Tongue (tissue), 3 donors: ENCODE measurements at places on chromosomes 7 and 10. TPM values are rescaled to one million over a fixed set of nuclear protein-coding genes. Genes with fewer than 3 reads are reported as not detected.

The KCP gene
- 0.72 TPM for total RNA-seq

The COL1A2 gene
- 4,115 TPM for total RNA-seq

The MEOX2 gene
- total RNA-seq = 53.2 TPM

The CDC14C gene
- total RNA-seq = not detected

The VWC2 gene
- 0.10 TPM for total RNA-seq

The ACTR3C gene
- total RNA-seq = 12.1 TPM

The TCERG1L gene
- total RNA-seq = 0.31 TPM

The GIMAP5 gene
- total RNA-seq = 23.8 TPM

The EIF4H gene
- 219 TPM for total RNA-seq

The SPOCK2 gene
- 8.3 TPM for total RNA-seq

- DNase-seq = peak; percentile 31
Measured at GRCh38 chr7:45033931-45034290, 33.9 kb downstream of the CCM2 start.

GRCh38 chr7:98178321-98178720 lies 32.9 kb upstream of the BHLHA15 start:
- peak; percentile 48 for DNase-seq

- no peak for DNase-seq
Measured at GRCh38 chr10:119450606-119451299, 91.8 kb downstream of the RGS10 start.

DNA sequence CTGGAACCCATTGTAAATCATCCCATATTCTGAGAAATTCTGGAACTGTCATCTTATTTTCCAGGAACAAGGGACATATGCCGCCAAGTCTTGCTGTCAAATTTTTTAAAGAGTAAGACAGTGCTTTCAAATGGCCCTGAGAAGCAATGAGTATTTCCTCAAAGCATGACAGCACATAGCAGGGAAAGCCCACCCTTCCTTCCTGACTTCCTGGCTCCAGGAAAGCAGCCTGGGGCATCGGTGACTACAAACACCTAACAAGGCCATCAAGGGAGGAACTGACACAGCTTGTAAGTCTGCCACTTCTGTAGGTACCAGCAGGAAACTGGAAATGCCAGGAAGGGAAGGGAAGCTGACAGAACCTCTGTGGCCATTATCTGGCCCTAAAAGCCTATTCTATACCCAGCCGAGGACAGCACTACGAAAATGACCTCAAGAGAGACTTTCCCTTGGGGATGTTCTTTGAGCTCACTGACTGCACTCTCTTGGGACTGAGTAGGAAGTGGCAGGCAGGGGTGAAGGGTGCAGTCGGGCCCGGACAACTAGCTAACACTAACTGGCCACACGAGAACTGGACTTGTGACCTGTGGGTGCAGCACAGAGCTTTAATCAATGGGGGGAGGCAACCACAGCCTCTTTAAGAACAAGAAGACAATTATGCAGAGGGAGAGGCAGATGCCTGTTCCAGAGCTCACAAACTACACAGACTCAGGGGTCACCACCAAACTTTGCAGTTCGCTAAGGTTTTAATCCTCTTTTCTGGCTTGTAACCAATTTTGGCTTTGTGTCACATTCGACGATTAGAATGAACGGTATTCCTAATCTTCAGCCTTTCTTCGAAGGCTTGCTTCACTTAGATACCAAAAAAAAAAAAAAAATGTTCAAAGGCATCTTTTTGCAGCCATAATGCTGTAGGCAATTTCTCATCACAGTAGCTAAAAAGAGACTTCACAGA lies 52.0 kb downstream of the GRB10 start:
- no peak for DNase-seq

DNA sequence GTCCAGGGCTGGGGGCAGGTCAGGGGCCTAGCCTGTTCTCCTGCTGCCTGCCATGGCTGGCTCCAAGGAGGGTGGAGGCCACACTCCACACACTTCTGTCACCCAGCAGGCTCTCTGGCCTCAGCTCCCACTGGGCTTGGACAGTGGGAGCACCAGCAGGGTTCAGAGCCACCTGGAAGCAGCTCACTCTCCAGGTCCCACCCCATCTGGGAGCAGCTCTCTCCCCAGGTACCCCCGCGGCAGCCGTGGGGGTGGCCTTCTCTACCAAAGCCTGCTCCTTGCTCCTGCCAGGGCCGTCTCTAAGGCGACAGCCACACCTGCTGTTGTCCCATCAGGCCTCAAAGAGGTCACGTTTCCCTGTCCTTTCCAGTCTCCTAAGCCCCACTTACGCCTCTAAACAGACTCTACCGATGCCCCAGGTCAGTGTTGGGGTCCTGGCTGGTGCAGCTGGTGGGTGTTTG lies 142.5 kb upstream of the RET start:
- peak; percentile 54 for DNase-seq

DNA sequence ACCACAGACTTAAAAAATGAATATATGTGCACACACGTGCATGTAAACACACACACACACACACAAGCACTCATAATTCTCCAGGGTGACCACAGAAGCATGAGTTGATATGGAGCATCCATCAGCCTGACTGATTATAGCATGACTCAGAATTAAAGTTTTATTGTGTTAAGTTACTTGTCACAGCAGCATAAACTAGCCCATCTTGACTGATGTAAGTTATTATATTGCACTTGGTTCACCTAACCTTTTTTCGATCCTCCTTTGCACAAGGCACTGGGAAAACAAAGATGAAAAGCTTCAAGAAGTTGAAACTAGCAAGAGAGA lies 18.8 kb upstream of the SLC35G1 start:
- DNase-seq = no peak

- peak; percentile 22 for DNase-seq
Measured at GRCh38 chr7:75642810-75643486, 95.8 kb downstream of the HIP1 start.

- no peak for DNase-seq
Measured at GRCh38 chr10:1054684-1055083, 1.5 kb upstream of the WDR37 start.

DNA sequence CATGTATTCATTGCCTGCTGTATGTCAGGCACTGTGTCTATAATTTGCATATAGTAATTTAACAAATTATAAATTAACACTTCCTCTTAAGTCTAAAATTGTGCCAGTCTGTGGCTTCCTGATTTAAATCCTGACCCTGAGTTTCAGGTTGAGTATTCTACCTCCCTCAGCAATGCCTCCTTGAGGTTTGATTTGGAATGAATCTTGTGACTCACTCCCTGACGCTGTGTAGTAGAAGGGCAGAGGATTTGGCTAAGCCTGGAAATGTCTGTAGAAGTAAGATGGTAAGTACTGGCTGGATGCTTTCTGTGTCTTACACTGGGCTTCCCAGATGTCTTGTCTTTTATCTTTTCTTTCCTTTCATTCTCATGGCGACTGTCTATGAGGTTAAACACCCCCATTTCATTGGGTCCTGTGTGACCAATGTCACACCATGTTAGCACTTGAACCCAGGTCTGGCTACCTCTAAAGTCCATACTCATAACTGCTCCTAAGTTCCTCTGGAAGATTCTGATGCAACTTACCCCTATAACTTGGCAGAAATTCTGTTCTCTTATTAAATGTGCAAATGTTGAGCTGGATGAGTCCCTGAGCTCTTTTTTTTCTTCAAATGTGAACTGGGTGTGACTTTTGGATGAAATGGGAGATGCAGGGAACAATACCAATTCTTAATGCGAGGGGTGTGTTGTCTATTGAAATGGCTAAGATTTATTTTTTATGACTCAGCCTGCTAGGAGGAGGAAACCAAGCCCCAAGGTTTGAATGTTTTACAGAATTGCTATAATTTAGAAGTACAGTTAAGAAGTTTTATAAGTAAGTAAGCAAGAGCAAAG lies 48.5 kb downstream of the PLCE1 start:
- peak; percentile 47 for DNase-seq

DNA sequence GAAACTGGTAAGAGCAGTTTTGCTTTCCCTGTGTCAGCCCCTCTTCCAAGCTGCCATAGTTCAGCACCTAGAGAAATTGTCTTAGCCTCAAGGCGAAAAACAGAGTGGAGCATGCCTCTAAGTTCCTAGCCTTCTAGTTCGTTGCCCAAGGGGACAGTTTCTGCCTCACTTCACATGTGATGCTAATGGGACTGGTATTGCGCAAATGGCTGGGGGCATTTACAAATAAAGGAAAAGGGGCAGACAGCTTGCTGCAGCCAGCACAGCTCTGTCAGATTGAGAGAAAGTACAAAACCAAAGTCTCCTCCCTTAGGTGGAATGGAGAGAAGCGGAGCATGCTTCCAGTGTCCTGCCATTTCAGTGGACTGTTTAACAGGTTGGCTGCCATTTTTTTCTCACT lies 567.7 kb downstream of the ETV1 start:
- no peak for DNase-seq

- no peak for DNase-seq
Measured at GRCh38 chr7:147492606-147493005, 1098.0 kb upstream of the C7orf33 start.

- no peak for DNase-seq
Measured at GRCh38 chr10:72349438-72349837, 5.3 kb downstream of the DNAJB12 start.

DNA sequence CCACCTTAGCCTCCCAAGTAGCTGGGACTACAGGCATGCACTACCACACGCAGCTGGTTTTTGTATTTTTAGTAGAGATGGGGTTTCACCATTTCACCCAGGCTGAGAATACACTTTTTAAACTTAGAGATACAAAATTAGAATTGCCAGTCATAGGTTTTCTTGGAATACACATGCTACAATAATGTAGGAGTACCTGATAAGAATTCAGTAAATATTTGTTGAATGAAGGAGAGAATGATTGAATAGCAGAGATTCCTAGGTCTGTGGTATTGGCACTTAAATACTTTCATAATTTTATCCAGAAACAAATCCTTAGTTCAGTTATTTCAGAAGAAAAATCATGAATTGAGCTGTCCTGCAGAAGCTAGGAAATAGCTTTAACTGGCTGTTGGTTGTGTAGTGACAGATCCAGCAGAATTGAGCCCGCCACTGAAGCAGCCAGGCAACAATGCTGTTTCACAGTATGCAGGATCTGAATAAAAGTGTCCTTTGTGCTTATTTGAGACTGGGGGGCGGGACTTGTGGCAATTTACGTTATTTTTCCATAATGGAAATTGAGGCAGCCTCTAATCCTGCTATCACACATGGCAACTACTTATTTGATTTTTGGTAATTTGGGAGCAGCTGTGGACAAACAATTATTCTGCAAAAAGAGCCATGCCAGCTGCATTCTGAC lies 31.5 kb downstream of the NRF1 start:
- no peak for DNase-seq

GRCh38 chr7:113320419-113320818 lies 202.1 kb upstream of the SMIM30 start:
- no peak for DNase-seq

- DNase-seq = peak; percentile 24
Measured at GRCh38 chr7:132250480-132251326, 325.6 kb downstream of the PLXNA4 start.

DNA sequence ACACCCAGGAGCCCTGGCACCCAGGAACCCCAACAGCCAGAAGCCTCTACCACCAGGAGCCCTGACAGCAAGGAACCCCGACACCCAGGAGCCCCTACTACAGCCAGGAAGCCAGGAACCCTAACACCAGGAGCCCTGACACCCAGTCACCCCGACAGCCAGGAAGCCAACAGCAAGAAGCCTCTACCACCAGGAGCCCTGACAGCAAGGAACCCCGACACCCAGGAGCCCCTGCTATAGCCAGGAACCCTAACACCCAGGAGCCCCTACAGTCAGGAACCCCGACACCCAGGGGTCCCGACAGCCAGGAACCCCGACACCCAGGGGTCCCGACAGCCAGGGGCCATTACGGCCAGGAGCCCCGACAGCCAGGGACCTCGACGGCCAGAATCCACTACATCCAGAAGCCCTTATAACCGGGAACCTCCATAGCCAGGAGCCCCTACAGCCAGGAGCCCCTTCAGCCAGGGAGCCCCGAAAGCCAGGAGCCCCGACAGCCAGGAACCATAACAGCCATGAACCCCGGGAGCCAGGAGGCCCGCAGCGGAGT lies 440 bp upstream of the GLRX3 start:
- DNase-seq = no peak

GRCh38 chr10:68342909-68343516 lies 10.3 kb upstream of the PBLD start:
- no peak for DNase-seq
